ENCODE measurements at places on chromosomes 4 and X.
A peak's percentile ranks its signal among the peaks of the same experiment; 100 is the strongest.

DNA sequence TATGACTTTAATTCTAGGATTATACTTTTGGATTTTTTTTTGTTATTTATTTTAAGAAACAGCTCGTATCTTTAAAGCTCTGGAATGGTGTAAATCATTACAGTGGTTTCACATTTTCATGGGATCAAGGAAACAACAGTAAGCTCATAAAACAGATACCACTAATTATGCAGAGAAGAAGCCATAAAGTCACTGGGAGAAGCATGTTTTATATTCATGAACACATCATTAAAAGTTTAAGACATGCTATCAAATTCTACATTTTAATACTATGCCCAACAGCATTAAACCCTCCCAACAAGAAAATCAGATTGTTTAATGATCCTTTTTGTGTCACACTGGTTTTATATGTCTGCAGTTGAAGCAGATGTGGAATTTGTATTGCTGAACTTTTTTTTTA is 149.9 kb downstream of the FBXO8 start:
- no peak for DNase-seq

- DNase-seq = no peak
Observed at GRCh38 chrX:34901761-34902160, 40.8 kb upstream of the FAM47B start.

GRCh38 chr4:120724656-120725055 is 197.9 kb downstream of the PRDM5 start:
- DNase-seq = no peak

- DNase-seq = no peak
Observed at GRCh38 chrX:153412746-153413720, 1.8 kb downstream of the ZFP92 start.

GRCh38 chrX:11953615-11954014 is 184.7 kb upstream of the FRMPD4 start:
- peak; percentile 95 for DNase-seq

GRCh38 chr4:165152527-165152926 is 39.9 kb upstream of the TMEM192 start:
- peak; percentile 14 for DNase-seq

GRCh38 chr4:137422666-137423065 is 109.6 kb downstream of the PCDH18 start:
- peak; percentile 1 for DNase-seq
